Cerebellar cortex (tissue), 1 donor: ENCODE measurements at places on chromosomes 7 and 10.

- no peak for DNase-seq
These were observed 7.4 kb downstream of the KEL start for GRCh38 chr7:142954680-142955268.

DNA sequence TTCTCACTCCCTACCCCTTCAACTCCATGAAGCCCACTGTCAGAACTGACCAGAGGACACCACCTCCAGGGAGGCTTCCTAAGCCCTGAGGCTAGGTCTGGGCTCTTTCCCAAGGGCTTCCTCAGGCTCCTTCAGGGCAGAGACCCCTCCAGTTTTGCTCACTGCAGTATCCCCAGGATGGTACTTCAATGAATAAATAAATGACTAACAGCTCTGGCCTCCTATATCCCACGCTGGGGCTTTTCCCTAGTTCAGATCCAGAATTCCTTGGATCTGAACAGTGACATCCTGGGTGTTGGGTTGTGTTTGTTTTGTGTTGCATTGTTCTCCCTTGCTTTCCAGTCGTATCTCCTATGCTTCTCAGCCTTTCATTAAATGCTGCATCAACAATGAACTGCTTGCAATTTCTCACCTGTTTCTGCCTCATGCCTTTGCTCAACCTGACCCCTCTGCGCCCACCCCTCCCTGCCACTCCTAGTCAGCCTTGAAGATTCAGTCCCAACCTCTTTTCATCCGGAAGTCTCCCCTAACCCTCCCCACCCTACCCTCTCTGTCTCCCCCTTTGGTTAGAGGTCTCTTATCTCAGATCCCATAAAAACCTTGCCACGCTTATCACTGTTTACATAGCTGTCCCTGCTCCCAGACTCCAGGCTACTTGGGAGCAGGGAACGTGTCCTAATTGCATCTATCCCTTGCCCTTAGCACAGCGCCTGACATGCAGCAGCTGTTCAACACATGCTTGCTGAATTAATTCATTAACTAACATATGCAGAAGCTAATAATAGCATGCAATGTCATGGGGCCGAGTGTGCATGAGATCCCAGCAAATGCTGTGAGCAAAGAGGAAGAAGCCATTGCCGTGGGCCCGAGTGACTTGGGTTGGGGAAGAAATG lies 41.7 kb downstream of the PPP1R3C start:
- DNase-seq: peak; percentile 10

GRCh38 chr10:100183481-100183880 lies 2.3 kb downstream of the ERLIN1 start:
- DNase-seq: no peak

DNA sequence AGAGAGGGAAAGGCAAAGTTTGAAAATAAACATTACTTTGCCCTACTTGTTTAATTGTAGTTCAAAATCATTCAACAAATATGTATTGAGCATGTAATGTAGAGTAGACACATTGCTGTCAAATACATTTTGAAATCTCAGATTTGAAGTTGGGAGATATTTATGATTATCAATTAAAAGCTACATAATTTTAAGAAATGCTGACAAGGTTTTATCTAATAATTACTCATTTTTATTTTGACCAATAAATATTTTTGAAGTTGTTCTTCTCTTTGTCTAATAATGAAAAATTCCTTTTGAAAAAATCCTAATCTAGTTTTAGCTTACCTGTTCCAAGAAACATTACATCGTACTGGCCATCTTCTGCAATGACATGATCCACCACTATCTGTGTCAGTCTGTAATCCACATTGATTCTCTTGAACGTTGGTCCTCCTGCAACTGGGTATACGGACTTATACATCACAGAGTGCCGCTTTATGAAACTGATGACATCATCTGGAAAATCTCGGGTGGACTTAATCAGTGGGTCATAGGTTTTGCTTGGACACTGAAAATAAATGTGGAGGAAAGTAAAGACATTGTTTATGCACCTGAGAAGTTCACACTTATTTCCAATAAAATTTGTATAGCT lies 164.7 kb downstream of the SEMA3D start:
- no peak for DNase-seq

- no peak for DNase-seq
These were observed 13.1 kb downstream of the LRRC4 start for GRCh38 chr7:128017862-128018845.

DNA sequence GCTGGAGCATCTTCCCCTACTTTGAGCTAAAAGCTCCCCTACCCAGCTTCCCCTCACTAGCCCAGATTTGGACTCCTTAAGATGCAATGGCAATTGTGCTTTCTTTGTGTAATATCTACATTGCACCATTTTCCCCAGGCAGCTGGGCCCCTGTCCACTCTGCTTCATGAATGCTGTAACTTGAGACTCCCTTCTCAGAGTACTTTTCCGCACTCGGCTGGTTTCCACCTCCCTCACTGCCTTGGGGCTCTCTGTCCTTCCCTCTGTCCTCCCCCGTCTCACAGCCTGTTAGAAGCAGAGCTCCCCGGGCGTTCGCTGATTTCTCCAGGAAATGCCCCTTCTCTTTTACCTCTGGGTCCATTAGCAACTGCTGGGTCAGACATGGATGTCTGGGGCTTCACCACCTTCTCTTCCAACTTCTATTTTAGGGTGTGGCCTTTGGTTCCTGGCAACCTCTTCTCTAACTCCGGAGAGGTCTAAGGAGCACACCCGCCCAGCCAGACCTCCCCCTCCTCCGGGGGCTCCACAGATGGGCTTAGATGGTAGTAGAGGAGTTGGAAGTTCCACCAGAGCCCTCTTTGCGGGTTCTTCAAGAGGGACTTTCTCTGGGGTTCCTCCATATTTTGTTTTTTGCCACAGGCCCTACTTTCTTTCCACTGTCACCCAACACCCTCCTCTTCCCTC lies 2.9 kb upstream of the TMEM72 start:
- no peak for DNase-seq

DNA sequence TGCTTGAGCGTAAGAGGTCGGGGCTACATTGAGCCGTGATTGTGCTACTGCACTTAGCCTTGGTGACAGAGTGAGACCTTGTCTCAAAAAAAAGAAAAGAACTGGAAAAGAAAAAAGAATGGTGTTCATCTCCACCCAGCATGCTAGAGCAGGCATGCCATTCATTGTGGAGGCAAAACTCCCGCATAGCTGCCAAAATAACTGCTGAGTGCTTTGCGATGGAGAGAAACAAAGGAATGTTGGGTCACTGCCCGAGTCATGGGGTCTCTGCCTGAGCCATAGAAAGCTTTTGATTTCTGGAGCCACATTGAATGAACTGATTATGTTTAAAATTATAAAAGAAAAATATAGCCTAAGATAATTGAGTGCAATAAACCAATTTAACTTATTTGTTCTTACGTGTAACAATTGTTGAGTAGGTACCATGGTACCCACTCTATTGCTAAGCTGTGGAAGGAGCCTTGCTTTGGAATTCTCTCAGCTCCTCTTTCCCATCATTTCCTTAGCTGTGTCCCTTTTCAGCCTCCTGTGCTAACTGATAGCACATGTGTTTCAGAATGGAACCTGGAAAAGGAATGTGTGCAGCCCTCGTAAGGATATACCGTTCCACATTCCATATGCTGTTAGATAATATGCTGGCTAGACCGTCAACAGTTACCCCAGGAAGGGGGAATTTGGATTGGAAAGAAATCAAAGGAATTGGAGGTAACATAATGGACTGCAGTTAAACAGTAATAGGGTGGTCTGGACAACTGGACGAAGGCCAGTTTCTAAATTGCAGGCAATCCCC lies 99.0 kb downstream of the KIAA1217 start:
- peak; percentile 7 for DNase-seq

DNA sequence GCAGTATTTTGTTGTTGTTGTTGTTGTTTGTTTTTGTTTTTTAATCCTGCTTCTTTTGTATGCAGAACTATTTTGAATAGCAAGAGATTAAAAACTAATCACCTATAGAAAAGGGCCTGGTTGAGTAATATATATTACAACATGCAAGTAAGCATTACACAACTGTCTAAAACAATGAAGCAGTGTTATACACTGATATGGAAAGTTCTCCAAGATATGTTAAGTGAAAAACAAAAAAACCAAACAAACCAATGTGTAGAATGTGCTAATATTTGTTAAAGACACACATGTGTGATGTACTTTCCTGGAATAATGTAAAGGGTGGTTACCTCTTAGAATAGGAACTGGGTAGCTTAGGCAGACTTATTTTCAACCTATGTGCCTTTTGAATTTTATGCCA lies 117.4 kb downstream of the ZNF365 start:
- DNase-seq: no peak

GRCh38 chr7:299628-300027 lies 9.7 kb downstream of the FOXL3 start:
- DNase-seq: no peak

GRCh38 chr7:157483971-157484410 lies 147.2 kb downstream of the DNAJB6 start:
- no peak for DNase-seq

- no peak for DNase-seq
These were observed 82.8 kb downstream of the MAPK8 start for GRCh38 chr10:48389272-48389671.

DNA sequence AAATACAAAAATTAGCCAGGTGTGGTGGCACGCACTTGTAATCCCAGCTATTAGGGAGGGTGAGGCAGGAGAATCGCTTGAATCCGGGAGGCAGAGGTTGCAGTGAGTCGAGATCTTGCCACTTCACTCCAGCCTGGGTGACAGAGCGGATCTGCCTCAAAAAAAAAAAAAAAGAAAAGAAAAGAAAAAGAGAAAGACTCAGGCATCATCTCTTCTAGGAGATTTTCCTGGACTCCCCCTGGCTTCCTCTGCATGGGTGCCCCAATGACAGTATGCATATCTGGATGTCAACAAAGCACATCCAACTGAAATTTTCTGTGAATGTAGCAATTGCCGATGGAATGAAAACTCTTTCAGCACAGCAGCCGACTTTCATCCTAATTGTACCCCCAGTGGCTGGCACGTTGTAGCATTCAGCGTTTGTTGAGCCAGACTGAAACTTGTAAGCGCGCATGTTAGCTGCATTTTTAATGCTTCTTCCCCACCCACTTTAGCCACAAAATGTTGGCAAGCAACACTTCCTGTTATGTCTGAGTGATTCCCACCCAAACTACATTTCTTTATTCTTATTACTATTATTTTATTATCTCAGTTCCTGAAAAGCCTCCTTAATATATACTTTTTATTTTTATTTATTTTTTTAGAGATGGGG lies 70.2 kb downstream of the PRTFDC1 start:
- no peak for DNase-seq
